Sigmoid colon (tissue), 7 donors: ENCODE measurements at places on chromosomes 1 and 21.

- DNase-seq, result no peak
These were observed 1.7 kb downstream of the DR1 start for GRCh38 chr1:93347334-93347899.

DNA sequence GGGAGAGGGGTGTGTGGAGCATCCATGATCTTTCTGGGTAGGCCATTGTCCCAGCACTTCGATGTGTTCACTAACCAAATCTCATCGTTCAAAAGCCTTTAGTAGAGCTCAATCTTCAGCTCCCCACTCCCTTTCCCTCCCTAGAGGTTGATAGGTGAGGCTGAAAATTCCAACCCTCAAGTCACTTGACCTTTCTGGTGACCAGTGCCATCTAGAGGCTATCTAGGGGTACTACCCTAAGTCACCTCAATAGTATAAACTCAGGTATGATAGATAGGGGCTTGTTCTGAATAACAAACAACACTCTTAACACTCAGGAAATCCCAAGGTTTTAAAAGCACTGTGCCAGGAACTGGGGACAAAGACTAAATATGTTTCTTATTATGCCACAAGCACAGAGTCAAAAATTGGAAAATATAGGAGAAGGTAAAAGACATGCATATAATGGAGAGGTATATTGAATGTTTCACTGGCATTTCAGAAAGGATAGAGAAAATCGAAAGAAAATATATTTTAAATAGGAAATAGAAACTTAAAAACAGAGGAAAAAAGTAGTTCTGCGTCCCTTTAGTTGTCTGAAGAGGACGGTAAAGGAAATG, 42.9 kb upstream of the CD53 start:
- no peak for DNase-seq

DNA sequence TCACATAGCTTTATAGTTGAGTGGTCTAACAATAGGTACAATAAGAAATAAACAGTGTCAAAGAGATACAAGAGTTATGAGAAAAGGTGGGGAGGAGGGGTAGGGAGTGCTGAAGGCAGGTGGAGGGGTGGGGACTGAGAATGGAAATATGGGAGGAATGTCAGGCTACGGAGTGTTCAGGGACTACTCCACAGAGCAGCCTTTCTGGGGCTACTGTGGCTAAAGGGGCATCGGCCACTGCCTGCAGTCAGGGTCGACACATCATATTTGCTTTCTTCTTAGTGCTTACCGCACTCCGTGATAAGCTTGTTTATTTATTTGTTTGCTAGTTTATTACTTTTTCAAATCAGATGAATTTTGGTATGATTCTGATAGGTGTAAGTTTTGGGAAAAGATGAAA, 34.4 kb upstream of the CRNN start:
- no peak for DNase-seq

DNA sequence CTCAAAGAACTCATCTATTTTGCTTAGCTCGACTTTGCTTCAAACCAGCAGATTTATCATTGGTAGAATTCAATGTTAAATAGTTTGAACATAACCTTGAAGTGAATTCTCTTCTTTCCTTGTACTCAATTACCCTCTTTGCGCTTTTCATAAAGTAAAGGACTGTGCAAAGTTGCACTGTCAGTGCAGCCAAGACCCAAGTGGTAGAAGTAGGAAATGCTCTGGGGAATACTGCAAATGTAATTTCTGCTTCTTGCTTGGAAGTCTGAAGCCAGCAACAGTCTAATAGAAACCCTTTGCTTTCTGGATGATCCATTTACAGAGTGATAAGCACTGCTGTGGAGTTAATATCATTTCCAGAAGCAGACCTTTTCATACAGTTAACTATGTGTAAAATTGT, 936.7 kb upstream of the TMPRSS15 start:
- DNase-seq, result no peak

GRCh38 chr1:47901001-47901575, 96.1 kb downstream of the TRABD2B start:
- DNase-seq, result no peak

GRCh38 chr1:11682799-11683198, 1.9 kb upstream of the MAD2L2 start:
- DNase-seq, result no peak

- no peak for DNase-seq
These were observed 47.6 kb upstream of the RGS1 start for GRCh38 chr1:192527950-192528349.

DNA sequence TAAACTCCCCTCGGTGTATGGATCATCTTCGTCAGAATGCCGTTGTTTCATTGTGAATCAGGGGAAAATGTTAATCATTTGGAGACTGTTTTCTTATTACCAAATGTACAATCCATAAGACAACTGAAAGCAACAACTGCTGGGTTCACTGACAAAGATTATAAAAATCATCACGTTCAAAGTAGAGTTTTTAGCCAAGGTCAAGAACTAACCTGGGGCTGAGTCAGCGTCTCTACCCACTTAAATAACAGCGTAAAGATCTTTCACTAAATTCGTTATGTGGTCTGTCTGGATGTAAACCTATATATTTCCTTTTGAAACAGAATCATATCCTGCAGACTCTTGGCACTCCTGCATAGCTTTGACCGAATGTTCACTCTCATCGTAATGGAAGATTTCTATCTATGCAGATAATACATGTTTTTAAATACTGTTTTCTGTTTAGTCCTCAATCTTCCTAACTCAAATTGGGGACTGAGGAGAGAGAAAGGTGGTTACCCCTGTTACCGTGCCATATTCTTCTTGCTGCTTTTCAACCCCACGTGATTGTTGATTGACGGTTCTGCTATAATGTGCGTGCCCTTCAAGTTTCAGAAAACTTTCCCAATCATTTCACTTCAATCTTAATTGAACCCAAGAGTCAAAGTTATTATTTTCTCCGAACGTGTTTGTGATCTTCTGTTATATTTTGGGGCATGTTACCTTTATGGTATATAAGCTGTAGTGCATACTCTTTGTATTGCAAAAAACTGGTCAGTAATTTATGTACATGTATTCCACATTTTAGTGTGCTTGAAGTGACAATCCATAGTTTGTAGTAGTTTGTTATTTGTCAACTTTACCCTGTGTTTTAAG, 15.6 kb upstream of the NCMAP start:
- DNase-seq, result no peak

DNA sequence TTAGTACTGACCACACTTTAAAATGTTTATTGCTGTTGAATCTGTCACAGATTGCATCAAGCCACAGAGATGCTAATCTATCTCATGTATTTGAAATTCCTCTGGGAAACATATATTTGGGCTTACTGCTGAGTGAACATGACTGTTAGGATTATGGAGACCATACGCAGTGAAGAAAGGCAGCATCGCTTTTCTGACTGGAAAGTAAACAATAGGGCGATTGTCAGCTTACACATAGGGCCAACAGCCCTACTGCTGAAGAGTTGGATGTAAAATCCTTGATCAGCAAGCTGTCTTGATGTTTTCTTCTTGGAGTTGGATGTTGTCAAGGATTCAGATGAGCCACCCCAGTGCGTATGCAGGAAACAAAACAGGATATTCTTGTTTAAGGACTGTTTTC, 368.7 kb upstream of the ADGRL2 start:
- no peak for DNase-seq

GRCh38 chr1:20474333-20474975, 11.6 kb downstream of the CAMK2N1 start:
- DNase-seq, result no peak
